ENCODE measurements at places on chromosomes 12 and 14. TPM values are rescaled to one million over a fixed set of nuclear protein-coding genes. Genes with fewer than 3 reads are reported as not detected.

GRCh38 chr14:81276073-81277069 is 55.6 kb upstream of the GTF2A1 start:
- H3K4me1 ChIP-seq: no peaks in the 10 kb centered on the region
- no peaks in the 10 kb centered on the region for H3K36me3 ChIP-seq
- no peaks in the 10 kb centered on the region for H3K27me3 ChIP-seq
- no peak for DNase-seq
- no peak overlapping the region for H3K4me3 ChIP-seq

- H3K36me3 ChIP-seq: no peaks in the 10 kb centered on the region
- no peak for DNase-seq
- H3K27ac ChIP-seq: no peak overlapping the region
- H3K4me1 ChIP-seq: no peaks in the 10 kb centered on the region
- no peaks in the 10 kb centered on the region for H3K27me3 ChIP-seq
- no peak overlapping the region for H3K4me3 ChIP-seq
Observed at GRCh38 chr12:102512523-102512922, 32.2 kb upstream of the IGF1 start.

GRCh38 chr14:92954933-92955332 is 32.0 kb downstream of the CHGA start:
- no peak overlapping the region for H3K27ac ChIP-seq
- H3K4me3 ChIP-seq: no peak overlapping the region
- no peaks in the 10 kb centered on the region for H3K27me3 ChIP-seq
- peaks cover 8% of the 10 kb centered on the region for H3K4me1 ChIP-seq

DNA sequence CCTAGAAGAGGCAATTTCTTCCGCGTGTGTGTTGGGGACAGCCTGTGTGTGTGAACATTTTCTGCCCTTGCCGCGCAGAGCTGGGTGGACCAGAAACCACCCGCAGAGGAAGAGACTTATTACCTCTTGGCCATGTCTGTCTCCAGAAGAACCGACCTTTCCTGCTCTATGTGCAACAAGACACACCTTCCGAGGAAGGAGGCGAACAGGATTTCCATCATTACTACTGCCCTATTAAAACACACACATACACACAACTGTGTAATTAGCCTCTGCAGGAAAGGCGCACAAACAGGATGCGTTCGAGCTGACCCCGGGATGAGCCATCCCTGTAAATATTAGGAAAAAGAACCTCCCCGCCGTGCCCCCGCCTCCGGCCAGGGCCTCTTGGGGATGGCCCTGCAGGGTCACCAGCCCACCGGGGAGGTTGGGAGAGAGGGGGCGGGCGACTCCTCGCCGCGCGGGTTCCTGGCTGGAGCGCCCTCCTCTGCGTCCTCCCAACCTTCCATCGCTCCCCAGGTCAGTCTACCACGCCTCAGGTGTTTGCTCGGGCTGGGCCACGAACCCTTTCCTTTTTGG is 484 bp upstream of the PRKCH start:
- H3K27me3 ChIP-seq: peaks cover 23% of the 10 kb centered on the region
- no peaks in the 10 kb centered on the region for H3K36me3 ChIP-seq
- peak overlapping the region; percentile 55 for H3K27ac ChIP-seq
- no peak for DNase-seq
- no peaks in the 10 kb centered on the region for H3K4me1 ChIP-seq

GRCh38 chr14:68140076-68140741 is 320.6 kb downstream of the RAD51B start:
- H3K36me3 ChIP-seq: no peaks in the 10 kb centered on the region
- H3K4me3 ChIP-seq: no peak overlapping the region
- peak overlapping the region; percentile 86 for H3K27ac ChIP-seq
- peak; percentile 89 for DNase-seq

DNA sequence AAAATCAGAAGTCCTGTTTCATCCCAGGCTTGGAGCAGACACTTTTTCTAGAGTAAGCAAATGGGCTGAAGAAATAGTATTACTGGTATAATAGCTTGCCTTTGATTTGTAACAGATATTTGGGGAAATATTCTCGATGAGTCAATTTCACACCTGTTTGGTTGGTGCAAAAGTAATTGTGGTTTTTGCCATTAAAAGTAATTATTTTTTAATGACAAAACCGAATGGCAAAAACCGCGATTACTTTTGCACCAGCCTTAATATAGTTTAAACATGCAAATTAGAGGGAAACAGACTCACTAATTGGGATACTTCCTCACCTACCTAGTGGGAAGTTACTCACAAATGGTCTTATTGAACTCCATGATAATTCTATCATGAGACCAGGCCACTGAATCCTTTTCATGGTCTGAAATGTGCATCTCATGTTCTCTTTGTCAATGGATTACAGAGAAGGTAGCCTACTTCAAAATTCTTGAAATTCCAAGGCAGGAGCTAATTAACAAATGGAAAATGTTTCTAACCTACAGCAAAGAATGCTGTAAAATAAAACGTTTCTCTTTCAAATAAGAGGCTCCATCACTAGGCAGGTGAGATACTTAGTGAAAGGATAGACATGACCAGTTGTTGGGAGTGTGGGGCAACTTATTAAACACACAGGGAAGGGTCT is 391.3 kb downstream of the EMP1 start:
- no peaks in the 10 kb centered on the region for H3K27me3 ChIP-seq
- no peaks in the 10 kb centered on the region for H3K36me3 ChIP-seq
- H3K27ac ChIP-seq: no peak overlapping the region
- H3K4me3 ChIP-seq: no peak overlapping the region

RBP5 gene
- polyA plus RNA-seq: 3.7 TPM

CEP290 gene
- polyA plus RNA-seq: 5.1 TPM
